ENCODE measurements at places on chromosomes 1 and 21. TPM values are rescaled to one million over a fixed set of nuclear protein-coding genes. Genes with fewer than 3 reads are reported as not detected.

DNA sequence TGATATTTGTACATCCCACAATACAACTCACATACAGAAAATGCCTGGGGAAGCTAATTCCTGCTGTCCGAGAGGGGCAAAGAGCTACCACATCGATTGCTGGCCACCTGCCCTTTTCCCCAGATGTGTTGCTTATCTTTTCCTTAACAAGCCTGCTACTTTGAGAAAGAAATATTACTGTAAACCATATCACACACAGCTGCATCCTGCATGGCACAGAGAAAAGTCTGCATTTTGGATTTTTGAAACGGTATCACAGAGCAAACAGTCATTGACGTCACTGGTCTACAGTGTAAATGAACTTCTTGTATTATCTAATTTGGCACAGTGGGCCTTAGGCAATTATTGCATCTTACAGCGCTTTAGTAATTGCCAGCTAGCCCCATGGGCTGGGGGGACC is 164.7 kb downstream of the CLIC6 start:
- H3K4me3 ChIP-seq, result no peak overlapping the region
- no peaks in the 10 kb centered on the region for H3K27me3 ChIP-seq
- H3K36me3 ChIP-seq, result no peaks in the 10 kb centered on the region
- H3K27ac ChIP-seq, result no peak overlapping the region

DNA sequence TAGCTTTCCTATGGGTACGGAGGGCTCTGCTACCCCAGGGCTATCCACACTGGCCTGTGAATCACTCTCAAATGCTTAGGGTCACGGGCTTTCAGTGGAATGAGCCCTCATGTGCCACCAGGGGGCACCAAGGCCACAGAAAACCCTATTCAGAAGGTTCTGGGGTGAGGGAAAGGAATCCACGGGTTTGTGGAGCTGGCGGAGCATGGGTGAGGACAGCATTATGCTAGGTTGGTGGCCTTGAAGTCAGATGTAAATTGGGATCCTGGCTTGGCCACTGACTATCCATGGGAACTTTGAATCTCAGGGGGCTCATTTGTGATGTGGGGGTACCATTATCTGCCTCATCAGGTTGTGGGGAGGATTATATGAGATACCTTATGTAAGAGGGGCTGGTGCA is 5.1 kb upstream of the LAMTOR5 start:
- H3K27me3 ChIP-seq, result no peaks in the 10 kb centered on the region
- no peak overlapping the region for H3K4me3 ChIP-seq
- no peaks in the 10 kb centered on the region for H3K36me3 ChIP-seq
- no peak overlapping the region for H3K27ac ChIP-seq
- DNase-seq, result peak; percentile 67
- H3K4me1 ChIP-seq, result peaks cover 6% of the 10 kb centered on the region

DNA sequence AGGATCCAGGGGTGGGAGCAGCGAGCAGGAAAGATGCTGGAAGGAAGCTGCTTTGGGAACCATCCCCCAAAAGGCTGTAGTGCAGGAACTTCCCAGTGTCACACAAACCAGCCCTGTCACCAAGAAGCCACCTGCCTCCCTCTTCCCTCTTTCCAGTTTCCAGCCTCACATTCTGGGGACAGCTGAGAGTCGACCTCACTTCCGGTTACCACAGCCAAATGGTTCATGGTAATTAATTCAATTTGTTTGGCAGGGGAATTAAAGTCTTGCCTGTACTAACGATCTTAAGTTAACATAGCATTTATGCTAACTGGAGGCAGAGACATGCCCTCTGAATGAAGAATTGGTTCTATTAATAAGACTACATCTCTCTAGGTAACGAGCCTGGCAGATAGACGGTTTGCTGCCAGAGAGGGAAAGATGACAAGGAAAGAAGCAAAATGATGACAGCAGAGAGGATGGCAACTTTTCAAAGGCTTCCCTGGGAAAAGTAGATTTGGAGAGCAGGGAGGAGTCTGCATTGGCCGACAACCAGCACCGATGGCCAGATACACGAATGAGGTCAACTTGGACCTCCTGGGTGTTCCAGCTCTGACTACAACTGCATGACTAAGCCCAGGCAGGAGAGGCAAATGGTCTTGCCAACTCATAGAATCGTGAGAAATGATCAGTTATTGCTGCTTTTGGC is 64.1 kb downstream of the TMCO4 start:
- DNase-seq, result peak; percentile 29
- no peak overlapping the region for H3K4me3 ChIP-seq
- H3K4me1 ChIP-seq, result no peaks in the 10 kb centered on the region
- peak overlapping the region; percentile 58 for H3K27ac ChIP-seq
- H3K27me3 ChIP-seq, result no peaks in the 10 kb centered on the region

GRCh38 chr1:111624382-111624781 is 4.8 kb downstream of the RAP1A start:
- H3K4me1 ChIP-seq, result peaks cover 18% of the 10 kb centered on the region
- peak overlapping the region; percentile 5 for H3K27ac ChIP-seq
- no peak overlapping the region for H3K4me3 ChIP-seq
- DNase-seq, result no peak

- no peak for DNase-seq
- H3K27me3 ChIP-seq, result no peaks in the 10 kb centered on the region
- no peak overlapping the region for H3K27ac ChIP-seq
- H3K36me3 ChIP-seq, result no peaks in the 10 kb centered on the region
- H3K4me3 ChIP-seq, result no peak overlapping the region
- H3K4me1 ChIP-seq, result no peaks in the 10 kb centered on the region
Measured at GRCh38 chr21:39120876-39121599, 62.2 kb downstream of the PSMG1 start.

GRCh38 chr1:211616231-211616964 is 37.4 kb upstream of the SLC30A1 start:
- H3K4me3 ChIP-seq, result no peak overlapping the region
- no peak for DNase-seq
- no peaks in the 10 kb centered on the region for H3K36me3 ChIP-seq
- peaks cover 15% of the 10 kb centered on the region for H3K4me1 ChIP-seq

- no peak overlapping the region for H3K27ac ChIP-seq
- no peak overlapping the region for H3K4me3 ChIP-seq
- DNase-seq, result no peak
- H3K36me3 ChIP-seq, result no peaks in the 10 kb centered on the region
Measured at GRCh38 chr1:113281550-113281949, 108.8 kb upstream of the MAGI3 start.

The LMX1A gene
- total RNA-seq, result 0.41 TPM

The C1orf94 gene
- not detected for total RNA-seq

DNA sequence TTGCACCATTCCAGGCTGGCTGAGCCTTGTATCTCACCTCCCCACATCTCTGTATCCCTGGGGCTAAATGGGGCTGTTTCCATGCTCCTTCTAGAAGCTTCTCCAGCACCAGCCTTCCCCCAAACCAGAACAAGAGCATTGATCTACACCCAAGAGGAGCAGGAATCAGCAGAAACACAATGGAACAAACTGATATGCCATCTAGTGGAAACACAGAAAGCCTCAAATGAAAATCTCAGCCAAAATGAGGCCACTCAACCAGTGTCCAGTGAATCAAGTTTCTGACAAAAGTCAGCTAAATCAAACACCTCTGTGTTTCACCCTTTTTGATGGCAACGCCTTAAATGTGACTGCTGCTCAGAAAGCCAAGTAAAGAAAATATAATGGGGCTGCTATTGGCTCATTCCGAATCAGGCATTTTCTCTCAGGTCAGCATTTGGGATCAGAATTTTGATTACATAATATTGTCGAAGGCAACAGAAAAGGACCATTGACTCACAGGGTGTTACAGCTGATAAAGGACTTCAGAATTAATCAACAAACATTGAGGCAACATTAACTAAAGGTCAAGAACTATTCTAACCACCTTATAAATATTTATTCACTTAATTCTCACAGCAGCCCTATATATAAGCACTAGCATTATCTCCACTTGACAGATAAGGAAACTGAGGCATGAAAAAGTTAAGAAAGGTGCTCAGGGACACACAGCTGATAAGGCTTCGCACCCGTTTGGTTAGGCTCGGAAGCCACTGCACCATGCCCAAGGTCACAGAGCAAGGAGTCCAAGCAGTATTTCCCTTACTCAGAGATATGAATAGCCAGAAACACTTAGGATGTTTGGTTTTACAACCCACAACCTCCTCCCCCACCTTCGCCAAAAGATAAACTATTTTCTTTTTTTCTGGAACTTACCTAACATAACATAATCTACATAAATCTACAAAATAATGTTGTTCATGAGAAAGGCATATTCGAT is 85.8 kb upstream of the KCNJ15 start:
- H3K27ac ChIP-seq, result no peak overlapping the region
- no peak overlapping the region for H3K4me3 ChIP-seq
- no peaks in the 10 kb centered on the region for H3K36me3 ChIP-seq
- no peaks in the 10 kb centered on the region for H3K4me1 ChIP-seq
- no peak for DNase-seq

The SAMD11 gene
- total RNA-seq, result 2.2 TPM

The COL6A1 gene
- 166 TPM for total RNA-seq

- H3K4me3 ChIP-seq, result no peak overlapping the region
- H3K27ac ChIP-seq, result no peak overlapping the region
- no peaks in the 10 kb centered on the region for H3K4me1 ChIP-seq
- no peaks in the 10 kb centered on the region for H3K36me3 ChIP-seq
Measured at GRCh38 chr1:79955966-79956365, 949.4 kb upstream of the ADGRL4 start.

The PROK1 gene
- total RNA-seq, result not detected

DNA sequence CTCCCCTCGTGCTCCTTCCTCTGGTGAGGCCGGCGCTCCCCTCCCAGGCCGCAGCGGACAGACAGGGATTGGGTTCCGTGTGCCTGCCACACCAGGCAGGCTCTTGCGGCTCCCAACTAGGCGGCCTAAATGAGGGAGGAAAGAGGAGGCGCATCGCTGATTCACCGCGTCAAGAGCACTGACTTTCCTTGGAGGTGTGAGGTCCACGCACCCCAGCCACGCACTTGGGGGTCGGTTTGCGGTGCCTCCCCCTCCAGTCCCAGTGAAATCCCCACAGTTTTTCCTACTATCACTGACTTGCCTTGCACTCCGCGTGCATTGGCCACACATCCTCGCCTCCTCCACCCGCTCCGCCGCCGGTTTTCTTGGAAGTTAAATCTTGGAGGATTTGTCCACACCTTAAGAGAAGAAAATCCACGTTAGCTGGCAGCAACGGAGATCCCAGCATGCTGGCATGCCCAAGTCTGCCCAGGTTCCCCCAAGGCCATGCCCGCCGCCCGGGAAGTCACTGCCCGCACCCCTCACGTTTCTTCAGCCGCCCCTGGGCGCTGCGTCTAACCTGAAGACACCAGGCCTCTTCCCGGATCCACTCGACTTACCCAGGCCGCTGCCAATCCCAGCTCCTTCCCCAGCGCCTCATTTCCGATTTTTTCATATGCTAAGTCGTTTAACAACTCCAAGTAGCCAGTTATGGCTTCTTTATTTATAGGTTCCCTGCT is 1.1 kb upstream of the FOXD3 start:
- H3K27ac ChIP-seq, result no peak overlapping the region
- peaks cover 44% of the 10 kb centered on the region for H3K4me1 ChIP-seq
- no peak for DNase-seq
- no peaks in the 10 kb centered on the region for H3K36me3 ChIP-seq
- no peak overlapping the region for H3K4me3 ChIP-seq

DNA sequence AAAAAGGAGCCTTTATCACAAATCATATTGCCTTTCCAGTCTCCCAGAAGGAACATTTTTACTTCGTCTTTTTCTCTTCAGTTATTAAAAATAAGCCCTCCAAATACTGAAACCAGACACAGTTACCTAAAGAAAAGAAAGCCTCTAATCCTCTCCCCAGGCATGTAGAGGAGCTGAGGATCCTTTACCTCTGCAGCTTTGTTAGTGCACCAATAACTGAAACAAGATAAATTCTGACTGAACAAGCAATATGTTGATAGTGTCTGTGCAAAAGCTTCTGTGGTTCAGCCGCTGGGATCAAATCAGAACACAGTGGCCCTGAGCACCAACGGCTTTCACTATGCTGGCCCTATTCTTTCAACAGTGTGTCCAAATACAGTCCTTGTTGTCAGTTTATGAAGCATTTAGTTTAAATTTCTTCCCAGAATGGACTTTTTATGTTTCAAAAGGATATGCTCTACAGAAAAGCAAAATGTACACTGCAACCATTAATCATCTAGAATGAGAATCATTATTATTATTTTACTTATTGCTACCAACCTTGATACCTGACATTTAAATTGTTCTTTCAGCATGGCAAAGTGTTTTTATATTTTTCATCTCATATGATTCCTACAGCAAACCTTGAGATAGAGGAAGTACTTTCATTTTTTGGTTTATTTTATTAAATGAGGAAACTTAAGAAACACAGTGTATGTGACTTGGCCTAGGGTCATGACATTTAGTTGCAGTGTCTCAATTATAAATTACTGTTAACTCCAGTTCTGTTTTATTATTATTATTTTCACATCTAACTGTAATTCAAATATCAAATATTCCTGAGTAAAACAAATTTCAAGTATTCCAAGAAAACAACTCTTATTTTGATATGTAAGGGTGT is 217.9 kb downstream of the NEGR1 start:
- DNase-seq, result no peak
- H3K4me1 ChIP-seq, result no peaks in the 10 kb centered on the region
- H3K27me3 ChIP-seq, result no peaks in the 10 kb centered on the region

GRCh38 chr1:66368261-66368660 is 165.7 kb upstream of the SGIP1 start:
- H3K27ac ChIP-seq, result no peak overlapping the region
- H3K4me3 ChIP-seq, result no peak overlapping the region
- H3K36me3 ChIP-seq, result no peaks in the 10 kb centered on the region
- no peak for DNase-seq
- peaks cover 5% of the 10 kb centered on the region for H3K4me1 ChIP-seq

DNA sequence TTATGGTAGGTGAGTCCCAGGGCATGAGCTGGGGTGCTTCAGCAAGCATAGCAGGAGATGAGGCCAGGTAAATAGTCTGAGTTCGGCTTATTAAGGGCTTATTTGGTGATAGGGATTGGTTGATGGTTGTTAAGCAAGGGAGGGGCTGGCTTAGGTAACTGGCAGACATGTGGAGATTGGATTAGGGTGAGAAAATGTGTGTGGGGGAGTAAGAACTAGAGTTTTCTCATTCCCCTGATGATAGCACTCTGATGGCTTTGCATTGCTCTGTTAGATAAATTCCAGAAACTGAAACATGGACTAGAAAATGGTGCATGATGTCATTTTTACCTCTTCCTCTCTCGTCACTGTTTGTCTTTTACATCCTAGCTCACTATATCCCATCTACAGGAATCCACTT is 53.6 kb downstream of the FGGY start:
- H3K27me3 ChIP-seq, result no peaks in the 10 kb centered on the region
- H3K4me1 ChIP-seq, result peaks cover 18% of the 10 kb centered on the region
- H3K36me3 ChIP-seq, result no peaks in the 10 kb centered on the region
- no peak overlapping the region for H3K27ac ChIP-seq

- peaks cover 15% of the 10 kb centered on the region for H3K4me1 ChIP-seq
- DNase-seq, result no peak
- peaks cover 39% of the 10 kb centered on the region for H3K27me3 ChIP-seq
- H3K4me3 ChIP-seq, result no peak overlapping the region
- no peaks in the 10 kb centered on the region for H3K36me3 ChIP-seq
- H3K27ac ChIP-seq, result peak overlapping the region; percentile 70
Measured at GRCh38 chr1:156895455-156895812, 1.9 kb downstream of the PEAR1 start.

GRCh38 chr1:63740432-63740831 is 33.4 kb upstream of the ROR1 start:
- no peaks in the 10 kb centered on the region for H3K36me3 ChIP-seq
- H3K4me3 ChIP-seq, result no peak overlapping the region
- no peak overlapping the region for H3K27ac ChIP-seq
- no peak for DNase-seq
- H3K4me1 ChIP-seq, result no peaks in the 10 kb centered on the region
